ENCODE measurements at places on chromosomes 12 and 14. TPM values are rescaled to one million over a fixed set of nuclear protein-coding genes. Genes with fewer than 3 reads are reported as not detected.

SLIRP gene
- total RNA-seq: 508 TPM

DNA sequence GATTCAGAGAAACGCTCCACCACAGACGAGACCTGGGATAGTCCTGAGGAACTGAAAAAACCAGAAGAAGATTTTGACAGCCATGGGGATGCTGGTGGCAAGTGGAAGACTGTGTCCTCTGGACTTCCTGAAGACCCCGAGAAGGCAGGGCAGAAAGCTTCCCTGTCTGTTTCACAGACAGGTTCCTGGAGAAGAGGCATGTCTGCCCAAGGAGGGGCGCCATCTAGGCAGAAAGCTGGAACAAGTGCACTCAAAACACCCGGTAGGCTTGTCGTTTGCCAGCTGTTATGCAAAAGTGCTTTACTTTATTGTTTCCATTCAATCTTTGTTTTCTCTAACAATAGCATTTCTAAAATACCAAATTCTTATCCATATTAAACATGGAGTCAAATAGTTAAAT lies 287.3 kb downstream of the NAV3 start:
- no peak for DNase-seq

DNA sequence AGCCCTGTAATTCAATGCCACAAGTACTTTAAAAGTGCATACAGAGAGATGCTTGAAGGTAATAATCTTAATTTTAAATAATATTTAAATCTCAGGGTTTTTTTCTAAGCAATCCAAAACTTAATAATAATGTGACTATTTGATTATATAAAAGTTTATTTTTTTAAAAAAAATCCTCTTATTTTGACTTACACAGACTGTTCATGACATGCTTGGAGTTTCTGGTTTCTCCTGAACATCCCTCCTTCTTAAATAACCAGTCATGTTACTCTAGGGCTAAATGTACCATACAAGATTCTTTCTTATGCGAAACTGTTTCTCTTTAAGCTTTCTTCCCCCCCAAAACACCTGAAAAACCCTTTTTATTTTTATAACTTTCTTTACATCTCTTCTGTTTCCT lies 58.2 kb upstream of the SLC2A13 start:
- DNase-seq: no peak

NTS gene
- 0.08 TPM for total RNA-seq

DNA sequence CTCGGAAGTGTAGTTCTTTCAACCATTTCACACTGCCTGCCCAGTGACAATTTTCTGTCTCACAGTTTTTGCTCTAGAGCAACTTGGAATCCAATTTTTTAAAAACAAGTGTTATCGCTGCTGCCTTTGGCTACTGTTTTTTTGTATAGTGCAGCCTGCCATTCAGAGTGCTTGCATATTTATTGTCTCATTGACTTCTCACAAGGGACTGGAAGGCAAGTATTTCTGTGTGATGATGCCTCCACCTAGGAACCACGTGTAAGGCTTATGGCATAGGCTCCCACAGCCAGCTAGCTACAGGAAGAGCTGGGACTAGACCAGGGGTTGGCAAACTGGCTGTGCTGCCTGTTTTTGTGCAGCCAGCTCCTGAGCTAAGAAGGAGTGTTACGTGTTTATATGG lies 903 bp downstream of the PARPBP start:
- peak; percentile 10 for DNase-seq

SLC2A13 gene
- 3.8 TPM for total RNA-seq

DNA sequence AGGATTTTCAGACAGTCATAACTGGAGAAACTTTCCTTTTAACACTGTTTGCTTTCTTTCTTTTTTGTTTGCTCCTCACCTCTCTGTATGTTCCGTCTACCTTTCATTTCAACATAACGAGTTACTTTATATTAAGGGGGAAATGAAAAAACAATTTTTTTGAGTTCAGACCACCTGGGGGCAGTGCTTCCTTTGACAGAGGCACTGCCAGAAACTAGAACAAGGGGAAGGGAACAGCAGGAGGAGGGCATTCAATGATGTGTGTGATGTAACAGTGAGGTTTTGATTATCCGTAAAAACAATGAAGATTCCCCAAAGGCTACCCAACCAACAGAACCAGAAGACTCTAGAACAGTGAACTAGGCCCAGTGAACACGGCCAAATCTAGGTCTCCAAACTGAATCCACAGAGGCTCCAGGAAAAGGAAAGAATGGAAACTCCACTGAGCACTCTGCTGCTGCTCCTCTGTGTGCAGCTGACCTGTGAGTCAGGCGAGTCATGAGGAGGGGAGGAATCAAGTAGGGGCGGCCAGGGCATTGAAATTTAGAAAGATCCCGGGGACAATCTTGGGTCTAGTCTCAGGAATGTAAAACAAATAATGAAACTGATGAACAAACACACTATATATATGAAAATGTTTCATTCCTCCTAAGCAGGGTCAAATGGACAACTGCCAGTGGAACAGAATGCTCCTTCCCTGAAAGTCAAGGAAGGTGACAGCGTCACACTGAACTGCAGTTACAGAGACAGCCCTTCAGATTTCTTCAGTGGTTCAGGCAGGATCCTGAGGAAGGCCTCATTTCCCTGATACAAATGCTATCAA lies 323.5 kb downstream of the DAD1 start:
- peak; percentile 28 for DNase-seq

DNA sequence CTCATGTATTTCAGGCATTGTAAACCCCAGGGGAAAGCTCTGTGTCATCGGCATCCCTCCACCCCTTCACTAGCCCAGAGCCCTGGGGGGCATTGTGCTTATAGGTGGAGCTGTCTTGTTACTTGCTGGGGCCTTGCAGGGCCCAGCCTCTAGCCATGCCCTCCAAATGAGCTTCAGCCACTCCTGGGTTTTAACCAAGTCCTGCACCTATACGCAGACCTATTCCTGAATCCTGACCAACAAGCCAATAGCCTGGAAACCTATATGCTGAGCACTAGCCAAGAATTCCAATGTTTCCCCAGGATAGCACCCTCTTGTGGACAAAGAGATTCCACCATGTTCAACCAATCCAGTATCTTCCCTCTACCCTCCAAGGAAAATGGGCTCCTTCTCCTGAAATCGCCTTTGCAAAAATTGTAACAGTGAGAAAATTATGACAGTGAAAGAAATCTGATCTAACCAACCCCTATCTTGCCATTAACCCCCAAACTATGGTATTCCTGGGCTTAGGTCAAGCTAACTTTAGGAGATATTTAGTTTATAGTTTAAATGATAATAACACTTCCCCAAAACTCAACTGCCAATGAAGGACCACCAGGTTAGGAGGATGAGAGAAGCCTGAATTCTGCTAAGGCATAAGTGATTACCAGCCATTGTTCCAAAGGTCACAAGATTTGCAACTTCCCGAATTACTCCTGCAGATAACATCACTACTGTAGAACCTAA lies 55.5 kb downstream of the TTC7B start:
- DNase-seq: peak; percentile 33

- no peak for DNase-seq
Observed at GRCh38 chr12:94736004-94736403, 85.6 kb upstream of the TMCC3 start.

PGF gene
- 2.6 TPM for total RNA-seq

IL26 gene
- not detected for total RNA-seq

DNA sequence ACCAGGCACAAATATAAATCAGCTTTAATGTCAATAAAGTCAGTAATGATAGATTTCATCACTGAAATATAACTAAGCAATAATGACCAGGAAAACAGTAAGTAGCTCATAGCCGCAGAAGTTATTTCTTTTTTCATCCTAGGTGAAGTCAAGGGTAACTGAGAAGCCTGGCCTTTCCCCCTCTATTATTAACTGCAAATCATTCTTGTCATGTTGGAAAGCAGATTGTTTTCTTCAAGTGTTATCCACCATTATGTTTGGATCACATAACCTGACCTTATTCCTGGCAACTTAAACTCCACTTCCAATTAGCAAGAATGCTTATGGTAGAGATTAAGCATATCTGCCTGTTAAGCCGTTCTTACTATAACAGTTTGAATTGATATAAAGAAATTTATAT lies 603.4 kb upstream of the FOXG1 start:
- DNase-seq: no peak

ANKRD52 gene
- 15.4 TPM for total RNA-seq

- no peak for DNase-seq
Observed at GRCh38 chr12:62738616-62739015, 196.3 kb downstream of the PPM1H start.

DNA sequence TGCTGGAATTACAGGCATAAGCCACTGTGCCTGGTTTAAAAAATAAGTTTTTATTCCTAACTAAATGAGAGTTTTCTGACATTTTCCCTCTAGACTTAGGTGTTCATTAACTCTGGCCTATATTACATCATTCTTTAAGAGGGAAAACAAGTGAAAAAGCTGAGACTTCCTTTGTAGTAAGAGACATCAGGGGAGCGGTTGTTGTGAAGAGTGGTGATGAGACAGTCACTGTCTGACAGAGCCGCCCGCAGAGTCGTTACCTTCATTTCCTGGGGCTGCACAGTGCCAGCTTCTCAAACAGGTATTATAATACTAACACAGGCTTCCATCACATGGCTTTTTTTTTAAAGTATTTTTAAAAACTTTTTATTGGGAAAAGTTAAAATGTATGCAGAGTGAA lies 19.7 kb upstream of the TDRD9 start:
- DNase-seq: no peak

SERPINA9 gene
- not detected for total RNA-seq
